ENCODE measurements at places on chromosomes 3 and 15. TPM values are rescaled to one million over a fixed set of nuclear protein-coding genes. Genes with fewer than 3 reads are reported as not detected.

GRCh38 chr15:94312946-94313345, 81.6 kb downstream of the MCTP2 start:
- peak; percentile 19 for DNase-seq

LRRC31 gene
- total RNA-seq, result not detected

DNA sequence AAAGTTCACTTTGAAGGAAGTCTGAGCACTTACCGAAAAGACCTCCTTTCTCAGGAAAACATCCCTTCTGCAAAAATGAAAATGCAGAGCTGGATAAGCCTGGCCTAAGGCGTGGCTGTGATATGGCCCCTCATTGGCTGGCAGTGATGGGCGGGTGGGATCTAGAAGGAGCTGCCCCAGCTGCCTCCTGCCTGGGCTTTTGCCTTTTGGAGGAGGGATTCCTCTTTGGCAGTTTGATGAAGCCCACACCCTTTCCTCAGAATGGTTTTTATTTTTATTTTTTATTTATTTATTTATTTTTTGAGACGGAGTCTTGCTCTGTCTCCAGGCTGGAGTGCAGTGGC, 4.0 kb upstream of the DZIP1L start:
- no peak for DNase-seq

GRCh38 chr15:75926931-75927330, 23.3 kb downstream of the FBXO22 start:
- no peak for DNase-seq

- no peak for DNase-seq
Observed at GRCh38 chr15:70470556-70471191, 292.7 kb downstream of the UACA start.

Data from lung microvascular endothelial cell (primary cell).